Effector CD4-positive, alpha-beta T cell (primary cell): ENCODE measurements at places on chromosomes 1 and 21.

DNA sequence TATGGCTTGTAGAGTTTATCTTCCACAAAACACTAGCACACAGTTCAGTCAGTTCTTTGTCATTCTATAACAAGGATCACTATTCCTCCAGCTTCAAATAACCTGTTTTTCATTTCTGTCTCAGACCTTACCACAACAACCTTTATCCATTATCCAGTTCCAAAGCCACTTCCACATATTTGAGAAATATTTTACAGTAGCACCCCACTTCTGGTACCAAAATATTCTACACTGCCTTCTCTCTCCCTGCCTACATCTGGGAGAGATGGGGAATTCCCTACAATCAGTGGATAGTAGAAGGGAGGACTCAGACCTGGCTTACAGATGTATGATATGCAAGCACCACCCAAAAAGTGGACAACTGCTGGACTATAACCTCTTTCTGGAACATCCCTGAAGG, 651.4 kb downstream of the ADGRL2 start:
- DNase-seq = no peak

DNA sequence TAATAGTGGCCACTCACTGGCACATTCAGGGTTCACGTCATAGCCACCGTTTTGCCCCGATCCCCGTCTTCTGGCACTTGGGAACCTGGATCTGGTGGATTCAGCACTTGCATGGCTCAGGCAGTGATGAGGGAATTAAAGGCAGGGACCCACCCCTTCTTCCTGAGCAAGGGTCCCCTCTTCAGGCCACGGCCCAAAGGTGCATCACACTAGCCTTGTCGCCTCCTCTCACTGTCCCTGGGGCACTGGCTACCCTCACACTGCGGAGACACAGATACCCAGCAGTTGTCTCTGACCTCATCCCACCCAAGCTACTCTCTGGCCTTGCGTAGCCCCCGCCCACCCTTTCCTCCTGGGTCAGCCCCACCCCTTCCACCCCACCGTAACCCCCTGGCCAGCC, 19.9 kb upstream of the LDLRAP1 start:
- no peak for DNase-seq

DNA sequence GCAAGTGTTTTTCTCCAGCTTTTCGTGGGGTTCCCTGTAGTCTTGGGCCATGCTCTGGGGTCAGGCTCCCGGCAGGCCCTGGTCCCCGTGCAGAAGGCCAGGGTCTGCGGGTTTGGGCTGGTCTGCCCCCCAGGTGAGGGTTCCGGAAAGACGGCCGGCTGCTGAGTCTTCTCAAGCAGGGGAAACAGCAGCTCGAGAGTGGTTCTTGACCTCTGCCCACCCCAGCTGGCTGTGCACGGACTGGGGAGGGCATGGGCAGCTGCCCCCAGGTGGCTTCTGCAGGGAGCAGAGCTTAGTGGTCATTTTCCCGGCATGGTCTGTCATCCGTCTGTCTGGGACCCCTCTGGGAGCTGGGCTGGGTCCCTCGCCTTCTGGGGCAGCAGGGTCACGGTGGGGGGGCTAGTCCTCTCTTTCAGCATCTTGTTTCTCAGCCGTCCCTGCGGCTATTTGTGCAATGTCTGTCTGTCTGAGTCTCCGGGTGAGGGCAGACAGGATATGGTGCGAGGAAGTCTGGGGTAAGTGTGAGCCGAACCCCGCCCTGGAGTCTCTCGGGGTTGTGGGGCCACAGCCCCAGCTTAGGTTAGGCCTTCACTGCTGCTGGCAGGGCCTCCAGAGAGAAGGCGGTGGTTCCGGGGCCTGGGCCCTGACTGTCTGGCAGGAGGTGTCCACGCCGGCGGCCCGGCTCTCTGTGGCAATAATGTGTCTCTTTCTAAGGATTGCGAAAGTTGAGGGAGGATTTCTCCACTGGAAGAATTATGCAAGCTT, 6.1 kb downstream of the SKI start:
- peak; percentile 76 for DNase-seq

DNA sequence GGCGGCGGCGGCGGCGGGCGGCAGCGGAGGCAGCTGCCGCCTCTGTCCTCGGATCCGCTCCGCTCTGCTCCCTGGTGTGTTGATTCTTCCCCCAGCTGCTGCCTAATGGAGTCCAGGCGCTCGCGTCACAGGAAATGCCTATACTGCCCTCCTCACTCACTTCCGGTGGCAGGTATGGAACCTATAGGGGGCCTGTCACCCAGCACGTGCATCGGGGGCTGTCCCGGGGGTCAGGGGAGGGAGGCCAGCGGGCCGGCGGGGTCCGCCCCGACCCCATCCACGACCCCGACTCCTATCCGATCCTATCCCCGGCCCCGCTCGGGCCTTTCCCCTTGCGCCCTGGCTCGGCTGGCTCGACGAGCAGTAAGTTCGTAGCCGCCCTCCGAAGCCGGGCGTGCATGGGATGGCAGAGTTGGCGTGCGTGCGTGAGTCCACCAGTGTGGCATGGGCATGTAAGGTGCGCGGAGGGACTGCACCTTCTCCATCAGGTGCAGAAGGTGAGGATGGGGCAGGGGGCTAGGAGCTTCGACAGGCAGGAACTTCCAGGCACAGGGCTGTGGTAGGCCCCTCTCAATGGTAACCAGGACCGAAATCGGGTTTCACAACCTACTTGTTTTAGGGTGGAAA, at the start of gene WDR26:
Gene WDR26 (minus strand): TSS at position 107 of the 627 bp plus-strand sequence.
- peak; percentile 82 for DNase-seq

GRCh38 chr1:234656944-234657654, 47.1 kb upstream of the IRF2BP2 start:
- DNase-seq = no peak

DNA sequence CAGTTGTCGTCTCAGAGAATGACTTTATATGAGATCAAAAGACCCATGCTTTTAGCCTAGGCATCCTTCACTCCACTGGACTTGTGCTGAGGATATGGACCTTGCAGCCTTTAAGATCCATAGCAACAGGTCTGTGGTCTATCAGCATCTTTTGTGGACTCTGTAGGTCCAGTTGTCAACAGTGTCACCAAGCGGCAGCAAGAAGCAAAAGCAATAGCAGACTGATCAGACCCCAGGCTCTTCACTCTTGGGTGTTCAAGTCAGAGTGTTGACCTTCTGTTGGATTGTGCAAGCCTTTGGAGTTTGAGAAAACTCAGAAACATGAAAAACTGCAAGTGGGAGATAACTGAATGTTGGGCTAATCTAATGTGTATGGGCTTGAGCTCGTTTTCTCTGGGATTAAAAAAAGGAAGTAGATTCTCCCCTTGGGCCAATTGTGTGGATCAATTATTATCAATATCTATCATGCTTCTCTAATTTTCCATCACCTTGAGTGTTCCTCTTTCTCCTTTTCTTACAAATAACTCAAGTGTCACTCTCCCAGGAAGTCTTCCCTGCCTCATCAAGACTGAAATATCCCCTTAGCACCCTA, 144.2 kb downstream of the LYPLAL1 start:
- no peak for DNase-seq
